MG63 (cell line): ENCODE measurements at places on chromosomes 1 and 21. TPM values are rescaled to one million over a fixed set of nuclear protein-coding genes. Genes with fewer than 3 reads are reported as not detected.

GRCh38 chr1:86858524-86859261, 55.2 kb downstream of the SELENOF start:
- DNase-seq, result no peak

GRCh38 chr1:65539266-65540131, 119.0 kb downstream of the LEPR start:
- DNase-seq, result no peak

DNA sequence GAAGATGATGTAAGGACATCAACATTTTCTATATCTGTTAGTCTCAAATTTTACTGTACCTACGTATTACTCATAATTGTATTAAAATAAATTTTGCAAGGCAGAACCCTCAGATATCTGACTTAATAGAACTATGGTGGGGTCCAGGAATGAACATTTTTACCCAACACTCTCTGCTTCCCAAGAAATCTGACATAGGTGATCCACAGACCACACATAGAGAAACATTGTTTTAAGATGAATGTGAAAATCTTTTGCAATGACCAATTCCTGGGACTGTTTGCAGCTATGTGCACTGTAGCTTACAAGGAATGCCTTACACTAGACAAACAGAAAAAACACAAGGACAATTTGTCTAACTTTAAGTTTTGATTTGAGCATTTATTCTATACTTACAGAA, 645.6 kb upstream of the ADGRL2 start:
- DNase-seq, result no peak

DNA sequence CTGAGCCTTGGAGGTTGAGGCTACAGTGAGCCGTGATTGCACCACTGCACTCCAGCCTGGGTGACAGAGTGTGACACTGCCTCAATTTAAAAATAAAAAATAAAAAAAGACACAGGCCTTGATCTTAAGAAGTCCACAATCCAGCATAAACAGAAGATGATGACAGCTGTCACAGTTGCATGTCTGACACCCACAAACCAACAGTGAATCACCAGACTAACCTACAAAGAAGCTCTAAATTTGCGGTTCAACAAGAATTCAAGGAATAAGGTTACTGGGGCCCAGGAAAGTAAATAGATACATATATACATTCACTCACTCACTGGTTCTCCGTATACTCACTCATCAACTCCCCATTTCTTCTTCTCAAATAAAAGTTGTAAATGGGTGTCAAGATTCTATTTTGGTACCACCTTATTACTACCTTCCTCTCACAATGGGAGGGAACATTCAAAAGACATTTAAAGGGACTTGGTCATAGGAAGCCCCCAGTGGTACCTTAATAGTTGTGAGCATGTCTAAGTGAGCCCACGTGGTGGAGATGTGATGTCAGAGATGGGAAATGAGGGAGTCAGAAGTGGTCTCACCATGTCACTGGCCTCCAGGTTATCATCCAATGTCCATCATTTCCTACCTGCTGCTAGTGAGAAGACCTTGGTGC, 66.9 kb upstream of the PRDX6 start:
- DNase-seq, result no peak

DNA sequence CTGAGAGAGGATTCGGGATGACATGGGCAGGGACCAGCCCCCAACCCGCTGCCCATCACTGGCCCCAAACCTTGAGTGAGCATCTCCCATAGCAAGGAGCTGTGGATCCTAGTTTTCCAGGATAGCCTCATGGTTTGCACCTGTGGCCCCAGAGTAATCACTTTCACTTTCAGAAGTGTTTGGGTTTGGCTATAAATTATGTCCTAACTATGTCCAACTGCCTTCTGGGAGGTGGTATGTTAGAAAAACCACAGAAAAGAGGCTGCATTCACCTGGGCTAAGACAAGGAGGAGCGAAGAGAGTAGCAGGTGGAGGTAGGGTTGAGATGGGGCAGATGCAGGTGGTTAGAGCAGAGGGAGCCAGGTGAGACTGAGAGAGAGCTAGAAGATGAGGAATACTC, 19.4 kb upstream of the CLIC6 start:
- DNase-seq, result no peak

GRCh38 chr1:46484783-46485490, 4.7 kb upstream of the DMBX1 start:
- DNase-seq, result no peak

GRCh38 chr1:228360533-228361313, 45.9 kb downstream of the TRIM11 start:
- no peak for DNase-seq

DNA sequence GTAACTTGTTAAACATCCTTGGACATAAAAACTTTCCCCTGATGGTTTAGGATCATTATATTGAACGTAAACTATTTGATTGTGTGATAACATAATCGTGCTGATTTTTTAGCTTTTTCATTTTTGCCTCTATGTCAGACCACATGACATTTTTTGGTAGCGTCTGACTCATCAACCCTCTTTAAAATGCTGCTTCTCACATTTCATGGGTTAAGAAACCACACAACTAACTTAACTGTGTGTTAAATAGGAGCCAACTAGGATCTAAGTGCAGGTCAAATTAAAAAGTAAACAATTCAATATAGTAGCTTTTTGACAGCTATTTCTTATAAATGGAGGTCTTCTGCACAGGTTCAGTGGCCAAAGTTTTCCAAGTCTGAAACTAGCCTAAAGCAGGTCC, 9.8 kb downstream of the BTG3 start:
- DNase-seq, result no peak

- no peak for DNase-seq
These were observed 162.9 kb upstream of the FGGY start for GRCh38 chr1:59133997-59134396.

- DNase-seq, result no peak
These were observed 213.0 kb downstream of the CRB1 start for GRCh38 chr1:197481101-197481500.

GRCh38 chr1:205141236-205142101, 19.7 kb upstream of the RBBP5 start:
- DNase-seq, result peak; percentile 62

DNA sequence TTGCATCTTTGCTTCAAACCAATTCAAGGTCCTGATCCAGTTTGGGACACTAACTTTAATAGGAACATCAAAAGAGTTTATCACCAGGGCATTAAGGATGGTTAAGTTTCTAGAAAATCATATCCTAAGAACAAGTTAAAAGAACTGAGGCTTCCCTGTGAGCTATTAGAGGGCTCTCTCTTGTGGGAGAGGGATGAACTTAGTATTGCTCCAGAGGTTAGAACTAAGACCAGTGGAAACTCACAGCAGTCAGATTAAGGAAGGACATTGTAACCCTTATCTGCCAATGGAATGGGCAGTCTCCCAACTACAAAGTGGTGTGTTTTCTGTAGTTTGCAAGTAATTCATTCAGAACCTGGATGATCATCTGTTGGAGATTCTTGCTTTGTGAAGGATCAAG, 36.8 kb downstream of the UBE2U start:
- no peak for DNase-seq

DNA sequence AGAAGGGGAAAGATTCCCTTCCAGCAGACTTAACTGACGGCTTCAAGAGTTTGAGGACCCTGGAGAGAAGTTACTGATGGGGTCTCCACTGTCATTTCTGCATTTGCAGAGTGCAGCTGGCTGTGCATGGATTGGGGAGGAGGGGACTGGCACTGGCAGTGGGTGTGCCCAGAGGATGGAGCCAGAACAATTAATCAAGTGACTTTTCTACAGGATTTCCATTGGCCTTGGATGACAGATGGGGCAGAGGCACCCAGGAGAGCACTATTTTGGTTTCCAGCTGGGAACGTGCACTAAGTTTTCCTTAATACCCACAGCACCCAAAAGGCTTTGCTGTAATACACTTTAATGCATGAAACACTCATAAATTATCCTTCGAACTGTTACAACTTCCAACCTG, 1.3 kb downstream of the NGF start:
- DNase-seq, result no peak

DNA sequence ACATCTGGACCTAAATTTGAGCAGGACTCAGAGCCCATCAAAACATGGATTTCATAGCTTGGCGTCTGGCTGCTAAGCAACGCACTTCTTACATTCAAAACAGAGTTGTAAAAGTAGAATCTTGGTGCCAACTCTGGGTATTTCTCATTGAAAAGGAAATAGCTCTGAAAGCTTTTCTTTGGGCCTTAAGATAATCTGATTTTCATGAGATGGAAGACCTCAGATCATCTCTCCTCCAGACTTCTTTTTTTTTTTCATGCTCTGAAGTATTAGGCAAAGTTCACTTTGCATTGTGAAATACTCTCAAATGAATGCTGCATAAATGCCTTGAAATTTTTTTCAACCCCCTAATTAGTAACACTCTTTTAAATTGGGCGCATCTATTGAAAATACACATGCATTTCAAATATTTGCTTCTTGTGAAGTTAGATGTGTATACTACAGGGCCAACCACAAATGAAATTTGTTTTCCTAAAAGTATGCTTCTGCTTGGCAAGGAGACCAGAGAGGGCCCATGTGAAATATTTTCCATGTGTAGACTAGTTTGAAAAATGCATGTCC, 4.2 kb downstream of the ADAMTS5 start:
- DNase-seq, result no peak

KDF1 gene
- total RNA-seq, result not detected in 2 replicates
